Transverse colon (tissue), 4 donors: ENCODE measurements at places on chromosomes 3 and 15. TPM values are rescaled to one million over a fixed set of nuclear protein-coding genes. Genes with fewer than 3 reads are reported as not detected.

The ZCWPW2 gene
- total RNA-seq = 0.79 TPM

DNA sequence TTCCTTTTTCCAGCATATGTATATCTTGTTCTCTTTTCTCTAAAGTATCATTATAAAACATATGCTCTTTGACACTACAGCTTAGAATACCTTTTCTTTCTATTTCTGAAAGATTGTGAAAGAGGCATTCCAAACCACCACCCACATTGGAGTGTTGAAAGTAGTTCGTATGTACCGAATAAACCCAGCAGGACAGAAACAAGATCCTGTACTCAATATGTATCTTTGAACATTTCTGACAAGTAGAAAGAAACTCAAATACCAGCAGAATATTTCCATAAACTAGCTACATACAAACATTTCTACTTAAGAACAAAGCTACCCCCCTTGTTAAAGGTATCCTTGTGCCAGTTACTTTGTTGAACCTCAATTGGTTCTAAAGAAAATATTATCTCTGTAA, 415.3 kb upstream of the ALCAM start:
- no peak for DNase-seq

GRCh38 chr15:47603026-47603425, 114.3 kb upstream of the SEMA6D start:
- no peak for DNase-seq

- no peak for DNase-seq
Observed at GRCh38 chr3:175620532-175620931, 761.4 kb downstream of the NAALADL2 start.

DNA sequence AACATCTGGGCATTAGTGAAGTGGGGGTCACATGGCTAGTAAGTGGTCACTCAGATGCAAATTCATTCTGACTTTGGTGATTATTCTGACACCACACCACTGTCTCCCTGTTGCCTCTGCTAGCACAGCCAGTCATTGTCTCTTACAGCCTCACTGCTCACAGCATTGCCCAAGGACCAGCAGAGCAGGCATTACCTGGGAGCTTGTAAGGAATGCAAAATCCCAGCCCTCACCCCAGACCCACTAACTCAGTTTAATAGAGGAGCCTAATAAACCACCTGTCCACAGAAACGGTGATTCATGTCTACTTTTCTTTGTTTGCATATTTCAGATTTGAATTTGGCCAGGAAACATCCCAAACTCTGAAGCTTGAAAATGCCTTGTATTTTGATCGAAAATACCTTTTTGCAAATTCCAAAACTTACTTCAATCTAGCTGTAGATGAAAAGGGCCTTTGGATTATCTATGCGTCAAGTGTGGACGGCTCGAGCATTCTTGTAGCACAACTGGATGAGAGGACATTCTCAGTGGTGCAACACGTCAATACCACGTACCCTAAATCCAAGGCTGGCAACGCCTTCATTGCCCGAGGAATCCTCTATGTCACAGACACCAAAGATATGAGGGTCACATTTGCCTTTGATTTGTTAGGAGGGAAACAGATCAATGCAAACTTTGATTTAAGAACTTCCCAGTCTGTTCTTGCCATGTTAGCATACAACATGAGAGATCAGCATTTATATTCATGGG, 62.7 kb downstream of the GLDN start:
- DNase-seq = no peak
